GM04503 (cell line): ENCODE measurements at places on chromosomes 5 and 9.

- DNase-seq: peak; percentile 10
Measured at GRCh38 chr9:12681620-12682019, 11.6 kb upstream of the TYRP1 start.

DNA sequence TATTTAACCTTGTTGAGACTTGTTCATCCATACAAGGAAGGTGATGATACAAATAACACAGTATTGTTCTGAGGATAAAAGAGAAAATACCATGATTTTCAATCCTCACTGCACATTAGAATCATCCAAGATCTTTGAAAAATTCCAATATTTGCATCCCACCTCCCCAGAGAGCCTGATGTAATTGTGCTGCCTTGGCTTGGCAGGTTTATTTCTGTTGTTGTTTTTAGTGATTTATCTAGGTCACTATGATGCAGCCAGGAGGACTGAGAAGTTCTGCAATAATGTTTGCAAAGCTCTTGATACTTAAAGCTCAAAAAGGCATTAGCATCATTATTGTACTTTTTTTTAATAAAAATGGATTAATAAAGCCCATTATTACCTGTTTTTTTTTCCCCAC lies 67.0 kb upstream of the NMUR2 start:
- DNase-seq: no peak

DNA sequence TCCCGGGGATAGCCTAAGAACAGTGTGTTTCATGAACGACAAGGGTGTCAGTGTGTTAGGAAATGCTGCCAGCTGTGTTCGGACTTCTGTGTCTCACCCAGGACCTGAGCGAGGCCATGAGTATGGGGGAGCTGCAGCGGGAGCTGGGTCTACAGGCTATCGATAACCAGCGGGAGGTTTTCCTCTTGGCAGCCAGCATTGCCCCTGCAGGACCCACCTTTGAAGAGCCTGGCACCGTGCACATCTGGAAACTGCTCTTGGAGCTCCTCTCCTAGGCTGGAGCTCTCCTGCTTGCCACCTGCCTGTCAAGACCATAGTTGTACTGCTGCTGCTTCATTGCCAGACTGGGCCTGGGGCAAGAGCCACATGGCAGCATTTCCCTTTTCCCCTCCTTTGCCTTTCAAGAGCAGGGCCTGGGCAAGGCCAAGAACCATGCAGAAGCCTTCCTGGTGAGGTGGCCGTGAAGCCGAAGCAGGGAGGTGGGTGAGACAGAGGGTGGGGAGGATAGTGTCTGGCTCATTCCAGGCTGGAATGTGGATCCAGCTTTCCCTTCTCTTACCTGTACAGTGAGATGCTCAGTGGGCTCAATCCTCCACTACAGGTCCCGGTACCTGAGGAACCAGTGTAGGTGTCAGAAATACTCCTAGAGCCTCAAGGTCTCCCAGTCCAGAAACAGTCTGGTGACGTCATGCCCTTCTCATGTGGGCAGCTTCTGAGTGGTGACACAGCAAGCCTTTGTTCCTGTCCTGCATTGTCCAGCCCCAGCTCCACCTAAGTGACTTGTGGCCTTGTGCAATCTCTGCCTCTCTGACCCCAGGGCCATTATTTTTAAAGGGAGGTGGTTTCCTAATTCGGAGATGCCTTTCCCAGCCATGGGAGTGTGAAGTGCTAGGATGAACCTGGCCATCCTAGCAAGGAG lies 6.6 kb downstream of the ARL10 start:
- no peak for DNase-seq

DNA sequence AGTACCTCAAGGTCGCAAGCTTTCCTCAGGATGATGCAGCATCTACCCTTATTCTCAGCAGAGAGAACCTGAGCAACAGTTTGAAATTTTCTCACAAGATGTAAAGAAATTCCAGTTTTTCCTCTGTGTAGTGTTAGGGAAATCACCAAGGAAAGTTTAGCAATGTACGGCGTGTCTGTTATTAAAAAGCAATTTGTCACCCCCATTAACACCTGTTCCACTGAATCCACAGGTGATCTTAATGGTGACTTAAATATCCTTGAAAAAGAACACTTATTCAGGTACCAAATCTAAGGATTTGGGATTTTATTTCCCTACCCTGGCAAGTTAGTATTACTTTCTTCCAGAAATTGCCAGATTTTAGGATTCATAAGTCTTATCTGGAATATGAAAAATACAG lies 77.9 kb upstream of the ATP10B start:
- no peak for DNase-seq

DNA sequence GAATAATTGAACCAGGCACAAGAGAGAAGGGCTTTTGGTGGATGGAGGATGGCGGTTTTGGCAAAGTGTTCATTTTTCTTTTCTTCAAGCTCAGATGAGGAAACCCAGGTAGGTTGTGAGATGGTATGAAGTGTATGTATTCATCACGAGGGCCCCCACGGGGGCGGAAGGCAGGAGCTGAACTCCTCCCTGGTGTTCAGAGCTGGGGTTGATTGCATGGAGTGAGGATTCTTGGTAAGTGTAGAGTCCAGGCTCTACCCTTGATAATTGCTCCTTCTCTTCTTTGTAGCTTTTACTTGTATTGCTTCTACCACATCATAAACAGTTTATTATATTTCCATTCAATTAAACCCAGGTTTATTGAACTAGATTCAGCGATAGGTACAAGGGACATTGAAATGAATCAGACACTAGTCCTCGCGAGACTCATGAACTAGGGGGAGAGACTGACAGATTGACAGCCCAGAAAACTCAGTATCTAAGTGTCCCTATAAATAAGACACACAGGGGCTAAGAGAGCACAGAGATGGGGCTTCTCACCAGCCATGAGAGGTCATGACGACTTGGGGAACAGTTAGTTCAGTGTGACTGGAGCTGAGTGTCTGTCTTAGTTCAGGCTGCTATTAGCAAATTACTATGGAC lies 116.7 kb upstream of the KLF4 start:
- DNase-seq: no peak
